ENCODE measurements at places on chromosomes 2 and 18. TPM values are rescaled to one million over a fixed set of nuclear protein-coding genes. Genes with fewer than 3 reads are reported as not detected.

CDH2 gene
- total RNA-seq = 35.8 TPM

ITGB1BP1 gene
- total RNA-seq = 79.4 TPM

USP37 gene
- 12.3 TPM for total RNA-seq

DSC2 gene
- total RNA-seq = not detected

CXCR1 gene
- total RNA-seq = not detected

TNFRSF11A gene
- 0.36 TPM for total RNA-seq

APCDD1 gene
- total RNA-seq = 4.7 TPM

SAG gene
- total RNA-seq = 0.12 TPM

PIEZO2 gene
- 10.7 TPM for total RNA-seq

PLEKHB2 gene
- 93.9 TPM for total RNA-seq

SCN3A gene
- 0.36 TPM for total RNA-seq

KHK gene
- total RNA-seq = 5.8 TPM

UGT1A5 gene
- total RNA-seq = not detected

SOWAHC gene
- total RNA-seq = 7.2 TPM

LCT gene
- not detected for total RNA-seq

CHAC2 gene
- total RNA-seq = 19.9 TPM

MIB1 gene
- 36.0 TPM for total RNA-seq

TCF7L1 gene
- 0.39 TPM for total RNA-seq

CDH19 gene
- total RNA-seq = 2.3 TPM

MLPH gene
- total RNA-seq = 121 TPM

KIAA2012 gene
- total RNA-seq = not detected

CNTNAP5 gene
- not detected for total RNA-seq

UGT1A3 gene
- not detected for total RNA-seq

RUFY4 gene
- total RNA-seq = not detected

RBM44 gene
- 1.7 TPM for total RNA-seq

MYCN gene
- total RNA-seq = not detected

ACKR3 gene
- total RNA-seq = 24.0 TPM

THUMPD2 gene
- total RNA-seq = 7.2 TPM

LAMA3 gene
- 2.9 TPM for total RNA-seq

TDRD15 gene
- total RNA-seq = not detected

TMEM163 gene
- total RNA-seq = 10.7 TPM

EFHD1 gene
- 1.2 TPM for total RNA-seq

FKBP7 gene
- 50.8 TPM for total RNA-seq

ERBB4 gene
- not detected for total RNA-seq

REG3A gene
- not detected for total RNA-seq

AGXT gene
- 0.10 TPM for total RNA-seq

EFEMP1 gene
- 3.7 TPM for total RNA-seq

MCFD2 gene
- 169 TPM for total RNA-seq

CSRNP3 gene
- total RNA-seq = not detected

EXOC6B gene
- total RNA-seq = 9.9 TPM

MYO5B gene
- under 0.01 TPM for total RNA-seq

RNF144A gene
- total RNA-seq = 9.5 TPM

PCARE gene
- total RNA-seq = not detected

FSHR gene
- not detected for total RNA-seq

SDC1 gene
- total RNA-seq = 28.8 TPM

L3MBTL4 gene
- total RNA-seq = under 0.01 TPM

COL5A2 gene
- 175 TPM for total RNA-seq

PDE11A gene
- total RNA-seq = 0.24 TPM

SEC11C gene
- 50.4 TPM for total RNA-seq

PXDN gene
- total RNA-seq = 272 TPM

POTEI gene
- not detected for total RNA-seq
